Smooth muscle cell of the umbilical artery (primary cell): ENCODE measurements at places on chromosomes 6 and 20. TPM values are rescaled to one million over a fixed set of nuclear protein-coding genes. Genes with fewer than 3 reads are reported as not detected.

The GSTA2 gene
- total RNA-seq, result not detected in 2 replicates

The ADGRF4 gene
- 0.23 and 1.2 TPM in 2 replicates for total RNA-seq

The ANGPT4 gene
- total RNA-seq, result not detected in 2 replicates

The TGM2 gene
- 1,934 and 2,042 TPM in 2 replicates for total RNA-seq

The CDSN gene
- total RNA-seq, result not detected in 2 replicates

The E2F1 gene
- total RNA-seq, result 1.8 and 8.1 TPM in 2 replicates

The TRIM26 gene
- total RNA-seq, result 15.1 and 22.1 TPM in 2 replicates
